Fibroblast of the conjunctiva (primary cell): ENCODE measurements at places on chromosomes 6 and 20.

DNA sequence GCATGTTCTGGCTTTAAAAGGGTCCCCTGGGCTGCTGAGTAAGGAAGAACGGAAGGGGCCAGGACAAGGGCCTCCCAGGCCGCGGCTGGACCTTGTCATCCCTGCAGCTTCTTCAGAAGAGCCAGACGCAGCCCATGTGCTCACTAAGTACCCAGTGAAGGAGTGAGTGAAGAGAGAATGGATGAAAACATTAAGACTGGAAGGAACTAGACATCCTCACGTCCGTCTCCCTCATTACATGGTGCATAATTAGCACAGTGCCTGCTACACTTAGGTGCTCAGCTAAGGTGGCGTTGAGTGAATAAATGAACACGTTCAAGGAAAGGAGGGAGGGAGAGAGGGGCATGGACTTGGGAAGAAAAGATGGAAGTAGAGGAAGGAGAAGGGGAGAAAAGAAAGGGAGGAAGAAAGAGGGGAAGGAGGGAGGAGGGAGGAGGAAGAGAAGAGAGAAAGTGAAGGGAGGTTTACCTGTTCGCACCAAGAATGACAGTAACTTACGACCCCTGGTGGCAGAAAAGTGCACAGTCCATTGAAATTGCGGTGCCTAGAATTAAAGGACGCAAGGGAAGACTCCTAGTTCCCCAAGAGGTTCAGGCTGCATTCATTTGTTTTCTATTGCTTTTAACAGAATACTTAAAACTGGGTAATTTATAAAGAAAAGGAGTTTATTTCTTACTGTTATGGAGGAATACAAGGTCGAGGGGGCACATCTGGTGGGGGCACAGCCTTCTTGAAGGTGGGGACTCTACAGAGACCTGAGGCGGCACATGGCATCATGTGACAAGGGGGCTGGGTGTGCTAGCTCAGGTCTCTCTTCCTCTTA, 8.0 kb downstream of the TP53RK start:
- DNase-seq: peak; percentile 21

DNA sequence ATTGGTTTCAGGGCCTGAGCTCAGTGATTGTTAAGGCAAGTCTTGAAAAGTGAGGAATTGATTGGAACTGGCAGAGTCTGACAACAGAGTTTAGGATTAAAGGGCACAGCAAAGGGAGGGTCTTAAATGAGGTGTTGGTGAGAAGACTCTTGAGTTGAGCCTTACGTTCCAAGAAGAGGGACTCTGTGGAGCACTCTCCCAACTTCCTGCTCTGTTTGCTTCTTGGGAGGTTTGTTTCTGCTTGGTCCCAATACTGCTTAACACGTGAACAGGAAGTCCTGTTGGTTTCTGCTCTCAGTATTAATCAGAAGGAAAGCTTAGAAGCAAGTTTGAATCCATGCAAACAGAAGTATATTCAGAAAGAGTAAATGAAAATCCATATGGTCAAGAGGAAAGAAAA, 15.6 kb upstream of the SYNDIG1 start:
- DNase-seq: no peak

GRCh38 chr20:23583526-23583925, 15.2 kb upstream of the CST9L start:
- DNase-seq: no peak

GRCh38 chr20:45235995-45236394, 14.8 kb downstream of the SEMG2 start:
- DNase-seq: no peak

DNA sequence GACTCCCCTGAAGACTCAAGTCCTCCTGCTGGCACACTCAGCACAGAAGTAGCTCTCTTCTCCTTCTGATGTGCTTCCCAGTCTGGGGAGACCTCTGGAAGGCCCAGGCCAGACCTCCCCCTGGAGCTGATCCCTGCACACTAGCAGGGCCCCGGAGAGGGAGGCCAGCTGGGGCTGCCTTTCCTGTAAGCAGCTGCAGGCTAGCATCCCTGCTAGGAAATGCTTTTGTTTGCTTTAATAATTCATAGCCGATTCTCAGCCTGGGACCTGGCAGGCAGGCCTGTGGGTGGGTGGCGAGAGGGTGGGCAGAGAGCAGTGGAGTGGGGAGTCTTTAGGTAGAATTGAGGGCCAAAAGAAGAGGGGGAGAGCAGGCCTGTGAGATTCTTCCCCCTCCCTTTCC, 5.2 kb downstream of the EBF4 start:
- DNase-seq: no peak

- no peak for DNase-seq
Observed at GRCh38 chr20:9281803-9282202, 212.9 kb downstream of the PLCB4 start.

DNA sequence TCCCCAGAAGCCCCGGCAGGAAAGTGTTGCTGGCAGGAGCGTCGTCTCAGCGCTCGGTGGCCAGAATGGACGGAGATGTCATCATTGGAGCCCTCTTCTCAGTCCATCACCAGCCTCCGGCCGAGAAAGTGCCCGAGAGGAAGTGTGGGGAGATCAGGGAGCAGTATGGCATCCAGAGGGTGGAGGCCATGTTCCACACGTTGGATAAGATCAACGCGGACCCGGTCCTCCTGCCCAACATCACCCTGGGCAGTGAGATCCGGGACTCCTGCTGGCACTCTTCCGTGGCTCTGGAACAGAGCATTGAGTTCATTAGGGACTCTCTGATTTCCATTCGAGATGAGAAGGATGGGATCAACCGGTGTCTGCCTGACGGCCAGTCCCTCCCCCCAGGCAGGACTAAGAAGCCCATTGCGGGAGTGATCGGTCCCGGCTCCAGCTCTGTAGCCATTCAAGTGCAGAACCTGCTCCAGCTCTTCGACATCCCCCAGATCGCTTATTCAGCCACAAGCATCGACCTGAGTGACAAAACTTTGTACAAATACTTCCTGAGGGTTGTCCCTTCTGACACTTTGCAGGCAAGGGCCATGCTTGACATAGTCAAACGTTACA, 817 bp downstream of the GRM1 start:
- DNase-seq: no peak

DNA sequence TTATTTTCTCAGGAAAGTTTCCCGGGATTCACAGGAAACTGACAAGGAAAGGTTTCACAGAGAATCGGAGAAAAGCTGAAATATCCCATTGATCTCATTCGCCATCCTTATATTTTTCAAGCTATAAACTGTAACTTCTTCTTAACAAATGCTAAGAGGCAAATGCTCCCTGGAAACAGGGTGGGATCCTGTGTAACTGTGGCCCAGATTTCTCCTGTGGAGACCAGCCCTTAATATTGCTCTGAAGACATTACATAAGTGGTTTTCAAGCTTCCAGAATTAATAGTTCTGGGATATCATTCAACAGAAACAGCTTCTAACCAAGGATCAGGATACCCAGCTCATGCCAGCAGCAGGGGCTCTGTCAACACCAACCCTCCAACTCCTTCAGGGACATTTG, 69.2 kb downstream of the THBS2 start:
- no peak for DNase-seq

- no peak for DNase-seq
Observed at GRCh38 chr20:20903773-20904500, 191.5 kb upstream of the RALGAPA2 start.

GRCh38 chr6:145559836-145560235, 175.5 kb downstream of the EPM2A start:
- no peak for DNase-seq

- DNase-seq: no peak
Observed at GRCh38 chr6:81734081-81734480, 18.4 kb downstream of the TENT5A start.

DNA sequence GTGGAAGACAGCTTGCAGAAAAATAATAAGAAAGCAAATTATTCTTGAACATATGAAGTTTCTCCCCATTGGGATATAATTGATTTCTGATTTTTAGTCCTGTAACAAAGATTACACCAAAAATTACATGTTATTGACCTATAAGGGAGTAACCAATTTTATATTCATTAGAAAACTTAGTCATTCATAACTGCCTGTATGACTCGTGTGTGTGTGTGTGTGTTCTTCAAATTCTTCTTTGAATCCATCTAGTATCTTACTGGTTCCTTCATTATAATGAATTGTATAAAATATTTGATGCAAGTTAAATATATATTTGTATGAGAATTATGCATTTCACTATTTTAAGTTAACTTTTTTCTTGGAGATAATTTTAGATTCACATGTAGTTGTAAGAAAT, 310.4 kb downstream of the HAO1 start:
- DNase-seq: no peak

GRCh38 chr20:46683668-46683938, 5.6 kb downstream of the TP53RK start:
- no peak for DNase-seq

- peak; percentile 47 for DNase-seq
Observed at GRCh38 chr20:13212750-13213149, 8.3 kb upstream of the ISM1 start.

DNA sequence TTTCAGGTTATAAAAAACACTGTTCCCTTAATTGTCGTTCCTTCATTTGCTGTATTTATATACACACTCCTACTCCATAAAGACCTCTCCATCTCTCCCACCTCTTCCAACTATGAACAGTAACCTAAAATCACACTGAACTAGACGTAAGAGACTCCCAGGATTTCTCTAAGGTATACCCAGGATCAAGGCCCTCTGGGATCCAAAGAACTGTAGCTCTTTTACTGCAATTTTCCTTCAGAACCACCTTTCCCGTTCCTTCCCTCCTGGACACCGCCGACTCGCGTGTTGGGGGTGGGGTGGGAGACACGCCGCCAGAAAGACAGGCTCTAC, 680 bp downstream of the LATS1 start:
- no peak for DNase-seq

DNA sequence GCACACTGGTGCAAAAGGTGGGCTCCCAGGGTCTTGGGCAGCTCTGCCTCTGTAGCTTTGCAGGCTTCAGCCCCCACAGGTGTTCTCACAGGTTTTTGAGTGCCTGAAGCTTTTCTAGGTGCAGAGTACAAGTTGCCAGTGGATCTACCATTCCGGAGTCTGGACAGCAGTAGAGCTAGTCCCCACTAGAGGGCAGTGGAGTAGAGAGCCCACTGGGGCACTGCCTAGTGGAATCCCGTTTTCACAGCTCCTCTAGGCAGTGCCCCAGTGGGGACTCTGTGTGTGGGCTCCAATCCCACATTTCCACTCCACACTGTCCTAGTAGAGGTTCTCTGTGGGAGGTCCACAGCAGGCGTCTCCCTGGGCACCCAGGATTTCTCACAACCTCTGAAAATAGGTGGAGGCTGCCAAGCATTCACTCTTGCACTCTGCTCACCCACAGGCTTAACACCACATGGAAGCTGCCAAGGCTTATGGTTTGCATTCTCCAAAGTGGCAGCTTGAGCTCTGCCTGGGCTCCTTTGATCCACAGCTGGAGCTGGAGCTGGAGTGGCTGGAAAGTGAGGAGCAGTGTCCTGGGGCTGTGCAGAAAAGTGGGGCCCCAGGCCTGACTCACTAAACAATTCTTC, 86.3 kb upstream of the PROKR2 start:
- DNase-seq: no peak

- no peak for DNase-seq
Observed at GRCh38 chr6:33668914-33669313, 42.6 kb downstream of the UQCC2 start.

DNA sequence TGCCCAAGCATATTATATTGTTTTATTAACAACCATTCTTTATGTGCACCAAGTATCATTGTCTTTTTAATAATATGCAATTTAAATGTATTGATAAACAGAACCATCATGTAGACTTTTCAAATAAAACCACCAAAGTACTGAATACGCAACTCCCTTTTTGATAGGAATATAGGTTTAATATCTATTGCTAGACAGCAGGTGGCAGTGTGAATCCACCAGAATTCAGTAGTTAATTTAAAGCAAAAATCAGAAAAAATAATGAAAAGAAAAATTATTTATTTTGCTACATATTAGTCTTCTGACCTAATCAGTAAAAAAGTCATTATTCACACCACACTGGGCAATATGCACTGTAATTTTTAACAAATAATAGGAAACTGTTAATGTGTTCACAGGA, 143.7 kb downstream of the KLHL32 start:
- peak; percentile 31 for DNase-seq

GRCh38 chr6:68333442-68333841, 301.6 kb upstream of the ADGRB3 start:
- no peak for DNase-seq

- no peak for DNase-seq
Observed at GRCh38 chr20:35856866-35857265, 85.1 kb downstream of the PHF20 start.

DNA sequence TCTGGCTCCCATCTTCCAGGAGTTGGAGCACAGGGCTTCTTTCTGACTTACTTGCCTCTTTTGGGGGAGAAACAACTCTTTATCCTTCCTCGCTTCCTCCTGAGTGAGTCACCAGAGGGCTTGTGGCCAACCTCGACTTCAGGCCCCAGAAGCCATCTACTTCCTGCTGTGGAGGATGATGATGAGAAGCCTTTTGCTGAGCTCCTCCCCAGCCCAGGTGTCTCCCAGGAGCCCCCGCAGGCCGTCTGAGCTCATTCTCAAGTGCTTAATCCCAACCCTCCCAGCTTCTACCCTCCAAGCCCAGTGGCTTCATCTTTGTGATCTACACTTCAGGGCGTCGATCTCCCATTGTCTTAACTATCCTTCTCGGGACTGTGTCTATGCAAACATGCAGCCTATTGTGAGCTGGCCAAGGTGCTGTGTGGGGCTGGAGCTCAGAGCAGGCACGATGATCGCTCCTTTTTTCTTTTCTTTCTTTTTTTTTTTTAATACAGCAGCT, 27.9 kb downstream of the SDCBP2 start:
- DNase-seq: no peak

DNA sequence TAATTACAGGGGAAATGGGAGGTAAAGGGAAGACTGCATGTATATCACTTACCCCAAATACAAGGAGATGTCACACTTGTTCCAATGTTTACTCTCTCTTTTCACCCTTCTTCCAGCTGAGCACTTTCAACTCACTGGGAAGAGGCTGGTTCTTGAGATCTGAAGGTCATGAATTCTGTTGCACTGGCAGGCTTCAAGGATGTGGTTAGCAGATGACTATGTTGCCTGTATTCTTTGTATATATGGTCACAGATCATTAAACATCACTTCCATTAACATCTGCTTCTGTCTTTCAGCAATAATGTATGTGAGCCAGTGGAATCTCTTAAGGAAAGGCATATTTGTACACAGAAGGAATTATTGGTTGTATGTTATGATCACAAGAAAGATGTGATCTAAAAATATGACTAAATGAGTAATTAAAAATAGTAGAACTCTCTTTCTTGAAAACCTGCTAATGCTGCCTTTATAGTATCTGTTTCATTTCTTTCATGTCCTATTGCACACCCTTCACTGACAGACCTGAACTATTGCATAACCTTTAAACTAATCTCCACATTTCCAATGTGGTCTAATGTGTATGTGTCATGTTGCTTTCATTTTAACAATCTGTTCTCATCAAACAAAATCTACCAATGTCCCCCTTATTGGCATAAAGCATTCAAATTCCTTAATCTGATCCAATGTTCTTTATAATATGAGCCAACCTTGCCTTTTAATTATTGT, 131.4 kb upstream of the EPHA7 start:
- DNase-seq: no peak

GRCh38 chr20:50515471-50516106, 5.4 kb downstream of the PTPN1 start:
- no peak for DNase-seq

- no peak for DNase-seq
Observed at GRCh38 chr6:5174244-5174643, 86.5 kb downstream of the LYRM4 start.
